Suprapubic skin (tissue), 4 donors: ENCODE measurements at places on chromosomes 16 and 17. TPM values are rescaled to one million over a fixed set of nuclear protein-coding genes. Genes with fewer than 3 reads are reported as not detected.

DNA sequence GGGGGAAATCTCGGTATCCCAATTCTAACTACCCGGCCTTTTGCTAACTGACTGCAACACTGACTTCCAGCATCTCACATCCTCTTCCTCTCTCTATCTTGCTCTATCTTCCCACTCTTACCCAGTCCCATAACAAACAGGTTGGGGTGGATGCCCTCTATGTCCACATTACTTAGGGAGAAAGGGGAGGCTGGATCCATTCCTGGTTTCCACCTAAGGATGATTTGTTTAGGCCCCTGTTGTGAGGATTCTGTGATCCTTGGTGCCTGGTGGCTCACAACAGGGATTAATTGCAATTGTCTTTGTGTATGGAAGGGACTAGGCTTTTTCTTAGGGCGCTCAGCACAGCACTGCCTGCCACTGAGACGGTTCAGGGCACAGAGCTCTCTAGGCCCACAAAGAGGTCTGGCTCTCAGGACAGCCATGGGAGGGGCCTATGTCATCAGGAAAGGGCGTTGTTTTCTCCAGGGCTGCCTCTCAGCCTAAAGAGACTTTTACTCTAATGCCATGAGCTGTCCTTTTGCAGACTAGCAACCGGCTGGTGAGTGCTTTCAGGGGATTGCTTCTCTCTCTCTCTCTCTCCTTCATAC, 612.1 kb upstream of the SALL1 start:
- no peak for DNase-seq

DNA sequence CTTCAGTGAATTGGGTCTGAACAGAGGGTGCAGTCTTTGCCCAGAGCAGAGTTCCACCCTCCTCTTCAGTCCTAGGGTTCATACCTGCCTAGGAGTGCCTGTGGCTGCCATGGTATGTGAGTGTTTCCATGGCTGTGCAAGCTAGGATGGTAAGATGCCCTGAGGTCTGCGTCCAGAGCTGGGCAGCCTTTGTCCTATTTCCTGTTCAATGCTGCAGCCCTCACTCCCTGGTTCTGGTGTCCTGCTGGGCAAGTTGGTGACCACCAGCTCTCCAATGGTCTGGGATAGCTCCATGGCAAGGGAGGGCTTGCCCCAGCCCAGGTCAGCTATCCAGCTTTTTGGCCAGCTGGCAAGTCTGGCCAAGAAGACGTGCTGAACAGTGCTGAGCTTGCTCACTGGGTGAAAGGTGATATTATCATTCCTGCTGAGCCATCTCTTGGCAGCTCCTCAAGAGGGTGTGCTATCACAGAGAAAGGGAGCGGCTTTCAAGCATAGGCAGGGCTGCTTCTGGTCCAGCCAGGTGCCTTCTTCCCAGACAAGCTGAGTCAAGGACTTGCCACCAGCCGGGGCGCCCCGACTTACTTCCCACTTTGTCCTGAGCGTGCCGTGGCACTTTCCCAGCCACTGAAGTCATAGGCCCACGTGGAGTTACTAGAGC, 13.0 kb upstream of the NFATC3 start:
- no peak for DNase-seq

- no peak for DNase-seq
Observed at GRCh38 chr17:78555746-78556401, 21.3 kb downstream of the DNAH17 start.

GRCh38 chr17:4739122-4740024, at the start of the genes CXCL16 and ZMYND15:
CXCL16 (minus strand) TSS chr17:4739928; CDS start chr17:4739339, 589 bp downstream.
ZMYND15 (plus strand) TSS chr17:4739833; CDS start chr17:4740549, 716 bp downstream.
- DNase-seq: peak; percentile 73

GRCh38 chr16:52440248-52440647, 106.7 kb downstream of the TOX3 start:
- no peak for DNase-seq

DNA sequence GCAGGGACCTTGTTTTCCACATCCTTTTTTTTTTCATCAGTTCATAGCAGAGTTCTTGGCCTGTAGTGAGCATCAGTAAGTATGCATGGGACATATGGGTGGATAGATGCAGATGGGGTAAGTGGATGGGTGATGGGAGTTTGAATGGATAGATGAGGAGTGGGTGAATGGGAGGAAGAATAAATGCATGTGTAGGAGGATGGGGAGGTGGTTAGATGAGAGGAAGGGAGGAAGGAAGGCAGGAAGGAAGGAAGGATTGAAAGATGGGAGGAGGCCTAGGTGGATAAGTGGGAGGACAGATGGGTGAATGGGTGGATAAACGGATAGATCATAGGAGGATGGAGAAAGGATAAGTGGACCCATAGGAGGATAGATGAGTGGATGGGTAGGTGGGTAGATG, 3.9 kb upstream of the BEAN1 start:
- DNase-seq: no peak

- no peak for DNase-seq
Observed at GRCh38 chr16:14095883-14096551, 24.9 kb downstream of the MRTFB start.

LRRC37A3 gene
- total RNA-seq: 5.0 TPM

USP36 gene
- 77.3 TPM for total RNA-seq

SLC5A10 gene
- total RNA-seq: 1.5 TPM

CES1 gene
- 6.0 TPM for total RNA-seq

TMEM204 gene
- 26.6 TPM for total RNA-seq

CLEC18B gene
- total RNA-seq: not detected

SPN gene
- total RNA-seq: 2.2 TPM
